Urinary bladder (tissue), 4 donors: ENCODE measurements at places on chromosomes 7 and 10.

DNA sequence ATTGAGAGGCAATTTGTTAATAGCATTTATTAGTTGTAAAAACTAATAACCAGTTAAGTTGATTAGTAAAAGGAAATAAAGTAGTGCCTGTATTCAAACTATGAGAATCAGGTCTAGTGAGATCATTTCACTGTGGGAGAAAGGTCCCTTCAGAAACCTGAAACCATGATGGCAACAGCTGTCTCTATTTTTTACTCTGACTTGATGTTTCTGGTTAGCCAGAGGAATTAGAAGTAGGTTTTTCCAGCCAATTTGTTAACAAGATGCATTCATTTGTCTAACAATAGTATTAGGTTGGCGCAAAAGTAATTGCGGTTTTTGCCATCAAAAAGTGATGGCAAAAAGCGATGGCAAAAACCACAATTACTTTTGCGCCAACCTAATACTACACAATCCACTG lies 272.2 kb upstream of the YAE1 start:
- DNase-seq = no peak

- DNase-seq = no peak
Measured at GRCh38 chr7:83652481-83652880, 3.5 kb upstream of the SEMA3E start.

DNA sequence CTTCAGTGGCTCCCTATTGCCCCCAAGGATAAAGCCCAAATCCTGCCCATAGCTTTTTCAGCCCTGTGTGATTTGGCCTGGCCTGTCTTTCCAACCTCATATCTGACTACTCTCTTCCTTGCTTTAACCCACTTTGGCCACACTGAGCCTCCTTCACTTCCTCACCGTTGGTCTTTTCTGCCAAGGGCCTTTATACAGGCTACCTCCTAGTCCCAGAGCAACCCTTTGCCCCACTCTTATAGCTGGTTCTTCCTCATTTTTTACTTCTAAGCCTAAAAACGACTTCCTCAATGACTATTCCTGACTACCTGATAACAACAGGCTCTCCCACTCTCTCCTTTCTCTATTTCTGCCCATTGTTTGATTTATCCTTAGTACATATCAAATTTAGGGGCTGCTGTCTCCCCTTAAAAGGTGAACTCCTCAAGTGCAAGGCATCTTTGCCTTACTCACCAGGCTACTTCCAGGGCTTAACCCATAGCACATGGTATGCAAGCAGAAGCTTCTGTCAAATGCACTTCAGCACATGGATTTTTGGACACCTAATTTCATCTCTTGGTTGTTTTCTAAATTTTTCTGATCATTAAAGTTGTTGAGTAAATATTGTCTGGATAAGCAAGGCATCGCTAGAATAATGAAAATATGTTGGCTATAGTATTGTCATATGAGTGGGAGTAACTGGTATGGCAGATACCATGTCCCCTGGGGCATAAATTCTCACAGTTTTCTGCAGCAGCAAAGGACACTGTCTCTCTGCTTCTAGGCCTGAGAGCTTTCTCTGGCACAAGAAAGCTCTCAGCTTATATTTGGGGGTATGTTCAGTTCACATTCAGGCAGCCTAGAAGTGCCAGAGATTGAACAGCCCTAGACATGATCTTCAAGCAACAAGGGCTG lies 201.5 kb upstream of the GPR26 start:
- DNase-seq = no peak

GRCh38 chr7:102262546-102262945 lies 24.1 kb upstream of the SH2B2 start:
- DNase-seq = no peak
